Lung (tissue), 17 donors: ENCODE measurements at places on chromosomes 4 and X. TPM values are rescaled to one million over a fixed set of nuclear protein-coding genes. Genes with fewer than 3 reads are reported as not detected.

DNA sequence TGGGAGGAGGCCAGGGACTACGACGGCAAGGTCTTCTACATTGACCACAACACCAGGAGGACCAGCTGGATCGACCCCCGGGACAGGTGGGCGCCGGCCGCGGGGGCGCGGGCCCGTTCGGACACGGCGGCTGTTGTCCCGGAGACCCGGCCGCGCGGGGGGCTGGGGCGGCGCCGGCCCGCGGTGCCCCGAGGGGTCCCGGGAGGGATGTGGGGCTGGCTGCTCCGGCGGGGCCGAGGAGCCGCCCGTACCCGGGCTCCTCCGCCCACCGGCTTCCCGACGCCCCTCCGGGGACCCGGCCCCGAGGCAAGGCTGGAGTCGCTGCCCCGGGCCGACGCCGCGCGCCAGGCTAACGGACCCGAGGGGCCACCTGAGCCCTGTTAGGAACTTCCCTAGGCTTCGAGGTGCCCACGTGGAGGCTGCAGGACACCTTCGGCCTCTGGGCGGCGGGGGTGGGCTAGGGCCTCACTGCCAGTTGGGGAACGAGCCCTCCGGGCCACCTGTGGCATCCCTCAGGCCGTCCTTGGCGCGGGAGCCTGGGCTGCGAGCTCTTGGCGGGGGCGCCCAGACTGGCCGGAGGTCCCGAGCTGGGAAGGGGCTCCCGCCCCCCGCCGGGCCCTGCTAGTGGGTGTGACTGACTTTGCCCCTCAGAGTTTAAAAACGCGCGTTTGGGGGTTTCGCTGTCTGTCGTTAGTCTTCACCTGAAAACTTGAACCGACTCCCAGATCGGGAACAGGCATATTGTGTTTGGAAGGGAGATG lies 660 bp downstream of the WWC2 start:
- DNase-seq = peak; percentile 53

- DNase-seq = no peak
These were observed 243.9 kb upstream of the GYPA start for GRCh38 chr4:144384408-144384807.

DNA sequence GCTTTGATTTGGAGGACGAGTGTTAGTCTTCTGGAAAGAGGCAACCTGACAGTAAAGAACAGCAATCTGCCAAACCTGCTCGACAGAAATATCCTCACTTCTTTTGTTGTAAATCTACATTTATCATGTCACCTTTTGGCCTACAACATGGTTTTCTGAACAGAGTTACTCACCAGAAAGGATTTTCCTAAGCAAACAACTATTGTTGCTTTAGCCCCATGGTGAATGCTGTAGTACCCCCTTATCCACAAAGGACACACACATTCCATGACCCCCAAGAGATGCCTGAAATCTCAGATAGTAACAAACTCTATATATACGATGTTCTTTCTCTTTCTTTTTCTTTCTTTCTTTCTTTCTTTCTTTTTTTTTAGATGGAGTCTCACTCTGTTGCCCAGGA lies 42.7 kb downstream of the TMEM150C start:
- DNase-seq = no peak

- no peak for DNase-seq
These were observed 83.8 kb downstream of the GRID2 start for GRCh38 chr4:92387459-92388069.

DNA sequence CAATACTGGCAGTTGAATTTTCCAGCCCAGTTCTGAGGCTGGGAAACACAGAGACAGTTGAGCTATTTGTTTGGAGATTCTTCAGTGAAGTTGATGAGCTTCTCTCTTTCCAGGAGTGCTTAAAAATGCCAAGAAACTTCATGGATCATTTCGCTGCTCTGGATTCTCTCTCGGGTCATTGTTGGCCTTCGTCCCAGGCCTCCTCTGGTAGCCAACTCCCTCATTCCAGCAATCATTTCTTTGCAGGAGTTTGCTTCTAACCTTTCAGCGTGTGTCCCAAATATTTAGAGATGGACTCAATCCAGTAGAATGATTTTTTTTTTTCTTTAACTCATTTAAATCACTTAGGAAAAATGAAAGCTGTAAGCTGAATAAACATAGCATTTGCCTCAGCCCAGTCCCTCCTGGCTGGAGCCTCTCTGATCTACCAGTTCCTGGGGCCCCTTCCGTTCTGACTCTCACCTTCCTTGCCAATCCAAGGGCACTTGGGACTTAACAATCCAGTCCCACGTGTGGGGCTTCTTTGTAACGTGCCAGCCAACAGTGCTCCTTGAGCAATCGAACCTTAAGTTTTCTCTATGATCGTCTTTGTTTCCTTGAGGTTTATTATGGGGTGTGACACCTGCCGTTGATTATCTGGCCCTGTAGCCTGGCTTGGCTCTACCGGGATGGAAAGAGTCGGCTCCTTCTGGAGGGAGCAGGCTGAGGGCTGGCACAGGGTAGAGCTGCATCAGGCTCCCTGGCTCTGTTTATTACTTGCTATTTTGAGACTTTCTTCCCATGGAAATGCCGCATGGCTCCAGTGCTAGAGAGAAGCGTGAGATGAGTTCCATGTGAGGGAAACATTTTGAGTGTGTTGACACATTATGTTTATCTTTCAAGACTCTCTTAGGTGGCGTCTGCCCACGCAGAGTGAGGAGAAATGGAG lies 80.4 kb upstream of the GPC4 start:
- peak; percentile 72 for DNase-seq

DNA sequence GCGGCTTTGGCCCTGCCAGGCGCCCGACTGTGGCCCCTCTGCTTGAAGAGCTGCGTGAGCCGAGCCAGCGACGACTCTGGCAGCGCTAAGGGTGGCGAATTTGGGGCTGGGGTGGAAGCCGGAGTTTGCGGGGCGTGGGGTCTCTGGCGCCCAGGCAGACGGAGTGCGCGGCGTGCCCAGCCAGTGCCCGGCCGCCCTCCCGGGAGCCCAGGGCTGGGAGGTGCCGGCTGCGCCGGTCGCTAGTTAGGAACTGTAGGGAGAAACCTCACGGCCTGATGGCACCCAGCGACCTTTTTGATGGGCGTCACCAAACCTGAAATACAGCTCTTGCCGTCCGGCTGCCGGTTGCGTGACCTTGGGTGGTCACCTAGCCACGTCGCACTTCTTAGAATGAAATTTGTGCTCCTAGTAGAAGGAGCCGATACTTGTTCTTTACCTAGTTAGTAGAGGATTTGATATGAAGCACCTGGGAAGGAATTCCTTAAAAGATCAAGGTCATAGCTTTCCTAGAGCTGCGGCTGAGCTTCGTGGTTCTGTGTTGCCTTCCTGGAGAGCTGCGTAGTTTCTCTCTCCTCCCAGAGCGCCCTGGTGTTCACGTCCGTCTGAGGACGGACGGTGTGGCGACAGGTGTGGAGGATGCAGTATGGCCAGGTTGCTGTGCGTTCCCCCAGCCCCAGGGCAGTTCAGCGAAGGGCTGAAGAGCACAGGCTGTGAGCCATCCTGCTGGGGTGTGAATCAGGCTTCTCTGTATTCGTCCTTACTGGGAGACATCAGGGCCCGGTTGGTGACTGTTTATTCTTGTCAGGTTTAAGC lies 680 bp downstream of the MAEA start:
- peak; percentile 22 for DNase-seq

- DNase-seq = no peak
These were observed 42.6 kb downstream of the GASK1B start for GRCh38 chr4:158130204-158130603.

- DNase-seq = no peak
These were observed 160.0 kb upstream of the ARX start for GRCh38 chrX:25175743-25176142.

DNA sequence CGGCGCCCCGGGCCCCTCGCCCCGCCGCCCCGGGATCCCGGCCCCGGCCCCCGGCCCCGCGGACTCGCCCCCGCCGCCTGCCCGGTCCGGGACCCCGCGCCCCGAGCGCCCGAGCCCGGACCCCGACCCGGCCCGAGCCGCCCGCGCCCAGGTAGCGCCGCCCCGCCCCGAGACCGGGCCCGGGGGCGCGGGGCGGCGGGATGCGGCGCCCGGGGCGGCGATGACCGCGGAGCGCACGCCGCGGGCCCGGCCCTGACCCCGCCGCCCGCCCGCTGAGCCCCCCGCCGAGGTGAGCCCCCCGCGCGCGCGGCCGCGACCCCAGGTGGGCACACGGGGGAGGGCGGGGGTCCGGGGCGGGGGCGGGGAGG lies 224 bp downstream of the FGFRL1 start:
- no peak for DNase-seq

GRCh38 chr4:44446801-44447562 lies 1.6 kb downstream of the KCTD8 start:
- DNase-seq = no peak

GRCh38 chrX:153717445-153717844 lies 6.7 kb downstream of the BCAP31 start:
- DNase-seq = no peak

DNA sequence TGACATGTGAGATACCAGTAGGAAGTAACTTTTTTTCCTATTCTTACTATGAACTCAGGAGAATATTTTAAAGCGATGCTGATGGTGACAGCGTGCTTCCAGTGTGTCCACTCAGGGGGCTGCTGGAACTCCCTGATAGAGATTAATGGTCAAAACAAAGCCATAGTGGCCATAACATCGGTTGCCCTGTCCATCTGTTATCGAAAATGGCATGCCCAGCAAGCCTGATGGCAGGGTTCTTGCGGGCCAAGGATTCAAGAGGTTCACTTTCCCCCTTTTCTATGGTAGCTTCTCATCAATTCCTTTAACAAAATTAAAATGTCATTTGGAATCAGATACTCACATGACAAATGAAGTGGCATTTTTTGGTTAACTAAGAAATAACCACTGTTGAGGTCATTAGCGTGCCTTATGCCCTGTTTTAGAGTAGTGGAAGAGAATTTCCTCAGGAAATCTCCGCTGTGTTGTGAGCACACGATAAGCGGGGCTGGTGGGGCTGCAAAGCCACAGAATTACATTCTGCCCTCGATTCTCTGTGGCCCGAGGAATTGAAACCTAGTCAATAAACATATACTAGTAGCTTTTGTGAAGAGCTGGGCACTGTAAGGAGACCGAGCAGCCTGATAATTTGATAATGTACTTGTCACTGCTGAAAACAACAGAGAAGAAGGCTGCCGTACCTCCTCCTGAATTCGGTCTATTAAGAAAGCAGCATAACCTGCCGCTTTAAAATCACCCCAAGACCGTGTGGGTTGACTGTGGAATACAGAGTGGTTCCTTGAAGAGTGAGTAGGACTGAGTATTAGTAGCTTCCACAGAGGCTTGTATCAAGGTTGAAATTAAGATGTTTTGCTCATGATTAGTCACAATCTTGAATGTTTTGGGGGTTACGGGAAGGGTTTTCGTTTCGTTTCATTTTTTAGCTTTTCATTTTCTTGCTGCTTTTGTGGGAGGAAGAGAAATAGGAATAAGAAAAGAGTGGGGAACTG lies 46.7 kb downstream of the PTCHD1 start:
- DNase-seq = no peak

DNA sequence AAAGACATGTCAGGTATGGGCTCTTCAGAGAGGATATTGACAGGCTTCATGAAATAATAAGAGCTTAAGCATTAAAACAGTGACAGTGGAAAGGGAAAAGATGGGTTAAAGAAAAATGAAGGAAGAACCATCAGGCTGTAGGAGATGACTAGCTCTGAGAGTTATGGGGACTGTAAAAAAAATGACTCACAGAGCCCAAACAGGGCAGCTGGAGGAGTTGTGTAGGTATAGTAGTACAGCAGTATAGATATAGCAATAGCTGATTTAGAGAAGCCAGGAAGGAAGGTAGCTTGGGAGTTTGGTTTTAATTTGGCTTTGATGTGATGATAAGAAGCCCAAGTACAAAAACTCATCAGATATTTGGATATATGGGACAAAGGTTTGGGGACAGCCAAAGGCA lies 66.6 kb downstream of the FREM3 start:
- no peak for DNase-seq

GRCh38 chr4:20992002-20992401 lies 291.7 kb downstream of the PACRGL start:
- DNase-seq = no peak

DNA sequence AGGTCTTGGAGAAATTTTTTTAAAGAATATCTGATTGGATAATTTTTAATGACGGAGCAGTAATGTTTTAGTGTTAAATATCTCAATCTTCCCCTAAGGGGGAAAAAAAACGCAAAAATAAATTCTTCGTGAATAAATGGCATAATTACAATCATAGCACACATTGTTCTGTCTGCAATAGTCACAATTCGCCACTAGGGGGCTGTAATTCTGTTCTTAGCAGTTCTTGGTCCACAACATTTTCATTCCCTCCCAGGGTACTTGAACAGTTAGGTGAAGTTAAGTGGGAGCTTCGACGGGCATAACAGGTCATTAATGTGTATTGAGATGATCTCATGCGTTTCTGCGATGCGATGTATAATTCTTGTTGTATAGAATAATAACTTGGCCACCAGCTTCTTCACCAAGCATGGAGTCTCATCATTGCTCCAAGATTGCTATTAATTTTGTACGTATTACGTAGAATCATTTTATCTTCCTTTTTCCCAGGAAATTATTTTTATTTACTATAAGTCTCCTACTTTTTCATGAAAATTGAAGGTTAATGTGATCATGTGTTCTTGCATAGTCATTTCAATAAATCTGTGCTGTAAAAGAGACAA lies 27.2 kb downstream of the HTR2C start:
- peak; percentile 33 for DNase-seq

GRCh38 chr4:153232768-153233167 lies 28.5 kb downstream of the TRIM2 start:
- DNase-seq = no peak

DNA sequence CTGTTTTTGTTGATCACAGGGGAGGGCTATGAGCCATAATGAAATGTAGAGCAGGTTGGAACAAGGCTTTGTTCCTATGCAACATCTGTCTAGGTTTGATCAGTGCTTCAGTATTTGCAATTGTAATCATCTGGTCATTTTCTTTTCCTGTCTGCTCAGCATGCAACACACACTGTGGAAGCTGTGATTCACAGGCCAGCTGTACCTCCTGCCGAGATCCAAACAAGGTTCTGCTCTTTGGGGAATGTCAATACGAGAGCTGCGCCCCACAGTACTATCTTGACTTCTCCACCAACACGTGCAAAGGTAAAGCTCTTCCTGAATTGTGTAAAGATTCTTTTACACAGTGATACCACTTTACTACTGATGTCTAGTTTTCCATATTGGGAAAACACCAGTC lies 181.9 kb upstream of the ANXA3 start:
- no peak for DNase-seq

GRCh38 chr4:80171251-80171650 lies 26.1 kb upstream of the PRDM8 start:
- no peak for DNase-seq

DNA sequence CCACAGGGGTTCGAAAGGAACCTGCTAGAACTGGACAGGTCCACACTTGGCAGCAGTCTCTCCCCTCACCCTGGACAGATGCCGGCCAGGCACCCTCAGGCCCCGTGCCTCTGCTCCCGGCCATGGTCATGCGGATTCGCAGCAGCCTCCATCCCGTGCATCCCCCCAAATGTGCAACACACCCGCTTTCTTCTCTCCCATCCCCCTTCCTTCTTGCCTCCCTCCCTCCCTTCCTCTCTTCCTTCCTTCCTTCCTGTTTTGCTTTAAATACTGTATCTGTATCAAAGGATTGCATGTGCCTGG lies 35.0 kb upstream of the HMX1 start:
- DNase-seq = no peak

Gene CTAG1B
- not detected for polyA plus RNA-seq

Gene CSAG1
- not detected for polyA plus RNA-seq

Gene ARHGAP6
- polyA plus RNA-seq = 6.0 TPM

Gene CCDC149
- 8.6 TPM for polyA plus RNA-seq

Gene NEIL3
- 0.22 TPM for polyA plus RNA-seq

Gene UNC5C
- 0.55 TPM for polyA plus RNA-seq
